CD4-positive, alpha-beta memory T cell (primary cell): ENCODE measurements at places on chromosomes 16 and 17. TPM values are rescaled to one million over a fixed set of nuclear protein-coding genes. Genes with fewer than 3 reads are reported as not detected.

Gene CDH1
- 0.55 TPM for total RNA-seq

Gene C16orf90
- total RNA-seq = not detected

Gene CCL17
- total RNA-seq = not detected

Gene CMTM1
- total RNA-seq = 12.2 TPM

Gene CPHXL2
- not detected for total RNA-seq

Gene KRT222
- total RNA-seq = not detected

Gene IL21R
- total RNA-seq = 28.3 TPM

Gene PSME3
- 69.9 TPM for total RNA-seq

Gene ELMO3
- 10.1 TPM for total RNA-seq

Gene CSH2
- not detected for total RNA-seq

Gene ZP2
- total RNA-seq = not detected

Gene PTX4
- total RNA-seq = not detected

Gene CLDN7
- 1.0 TPM for total RNA-seq

Gene CNTROB
- total RNA-seq = 30.1 TPM

Gene LRRC75A
- total RNA-seq = 5.7 TPM
